Ovary (tissue), 10 donors: ENCODE measurements at places on chromosomes 13 and 19. TPM values are rescaled to one million over a fixed set of nuclear protein-coding genes. Genes with fewer than 3 reads are reported as not detected.

DNA sequence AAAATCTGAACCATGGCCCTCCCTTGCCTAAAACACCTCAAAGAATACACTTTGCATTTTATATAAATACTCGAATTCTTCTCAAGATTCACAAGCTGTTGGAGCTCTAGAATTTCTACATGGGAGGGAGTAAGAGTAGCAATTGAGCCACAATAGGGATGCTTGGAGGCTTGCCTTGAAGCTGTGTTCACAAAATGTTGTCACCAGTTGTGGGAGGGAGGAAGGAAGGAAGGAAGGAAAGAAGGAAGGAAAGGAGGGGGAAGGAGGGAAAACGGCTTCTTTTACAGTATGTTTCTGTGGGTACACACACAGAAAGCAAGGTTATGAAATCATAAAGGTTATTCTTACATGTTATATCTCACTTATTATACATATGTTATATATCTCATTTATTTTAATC is 128.6 kb upstream of the PEG3 start:
- DNase-seq, result no peak

GRCh38 chr13:98514288-98514687 is 62.6 kb downstream of the STK24 start:
- DNase-seq, result no peak

DNA sequence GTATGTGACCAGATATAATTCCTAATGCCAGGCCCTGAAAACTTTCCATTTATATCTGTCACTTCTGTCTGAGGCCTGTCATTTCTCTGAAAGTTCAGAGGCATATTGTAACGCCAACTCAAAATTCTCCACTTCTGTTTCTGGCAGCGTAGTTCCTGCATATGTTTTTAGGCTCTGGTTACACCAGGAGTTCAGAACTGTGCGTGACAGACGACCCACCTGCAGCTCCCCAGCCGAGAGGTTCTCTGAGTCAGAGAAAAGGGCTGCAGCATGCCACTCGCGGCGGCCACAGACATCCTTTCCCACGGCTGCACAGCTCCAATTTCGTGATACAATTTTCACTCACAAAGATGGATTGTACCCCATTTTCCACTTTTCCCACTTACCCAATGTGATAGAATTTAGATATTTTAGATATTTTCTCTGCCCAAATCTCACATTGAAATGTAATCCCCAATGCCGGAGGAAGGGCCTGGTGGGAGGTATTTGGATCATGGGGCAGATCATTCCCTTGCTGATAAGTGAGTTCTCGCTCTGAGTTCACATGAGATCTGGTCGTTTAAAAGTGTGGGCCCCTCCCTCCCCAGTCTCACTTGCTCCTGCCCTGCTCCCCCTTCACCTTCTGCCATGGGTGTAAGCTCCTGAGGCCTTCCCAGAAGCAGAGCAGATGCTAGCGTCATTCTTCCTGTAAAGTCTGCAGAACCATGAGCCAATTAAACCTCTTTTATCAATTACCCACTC is 308.1 kb downstream of the LIG4 start:
- no peak for DNase-seq

GRCh38 chr13:20938302-20938701 is 35.8 kb upstream of the XPO4 start:
- no peak for DNase-seq

DNA sequence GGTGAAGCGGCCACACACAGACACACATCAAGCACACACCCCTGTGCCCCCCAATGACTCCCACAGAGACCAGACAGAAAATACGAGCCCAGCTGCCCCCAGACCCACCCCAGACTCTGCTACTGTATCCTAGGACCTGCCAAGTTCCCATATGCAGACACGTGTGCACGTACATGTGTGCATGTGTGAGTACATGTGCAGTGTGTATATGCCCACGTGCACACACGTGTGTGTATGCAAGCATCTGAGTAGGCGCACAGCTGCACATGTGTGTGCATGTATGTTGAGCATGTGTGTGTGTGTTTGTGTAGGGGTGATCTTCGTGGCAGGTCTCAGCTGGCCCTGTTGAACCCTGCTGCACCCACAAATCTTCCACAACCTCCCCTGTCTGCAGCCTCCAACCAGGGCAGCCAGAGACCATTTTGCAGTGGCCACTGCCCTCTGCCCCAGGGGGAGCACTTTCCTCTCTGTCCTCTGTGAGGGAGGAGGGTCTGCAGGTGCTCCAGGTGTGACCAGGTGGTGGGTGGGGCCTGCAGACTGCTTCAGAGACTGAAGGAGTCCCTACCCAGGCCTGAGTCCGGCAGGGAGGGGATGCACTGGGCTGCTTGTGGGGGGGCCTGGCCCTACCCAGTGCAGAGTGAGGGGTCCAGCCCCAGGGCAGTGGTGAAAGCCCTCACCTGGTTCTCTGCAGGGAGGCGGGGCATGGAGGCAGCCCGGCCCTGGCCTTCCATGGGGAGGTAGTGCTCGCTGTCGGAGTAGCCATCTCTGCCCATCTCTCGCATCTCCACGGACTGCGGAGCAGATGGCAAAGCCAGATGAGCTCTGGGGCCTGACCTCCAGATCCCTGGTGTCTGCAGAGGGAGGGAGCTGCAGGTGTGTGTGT is 61.5 kb downstream of the IER2 start:
- DNase-seq, result no peak

GRCh38 chr13:87820241-87820640 is 149.1 kb downstream of the SLITRK5 start:
- no peak for DNase-seq

GRCh38 chr13:97460004-97460775 is 26.2 kb downstream of the RAP2A start:
- no peak for DNase-seq

DNA sequence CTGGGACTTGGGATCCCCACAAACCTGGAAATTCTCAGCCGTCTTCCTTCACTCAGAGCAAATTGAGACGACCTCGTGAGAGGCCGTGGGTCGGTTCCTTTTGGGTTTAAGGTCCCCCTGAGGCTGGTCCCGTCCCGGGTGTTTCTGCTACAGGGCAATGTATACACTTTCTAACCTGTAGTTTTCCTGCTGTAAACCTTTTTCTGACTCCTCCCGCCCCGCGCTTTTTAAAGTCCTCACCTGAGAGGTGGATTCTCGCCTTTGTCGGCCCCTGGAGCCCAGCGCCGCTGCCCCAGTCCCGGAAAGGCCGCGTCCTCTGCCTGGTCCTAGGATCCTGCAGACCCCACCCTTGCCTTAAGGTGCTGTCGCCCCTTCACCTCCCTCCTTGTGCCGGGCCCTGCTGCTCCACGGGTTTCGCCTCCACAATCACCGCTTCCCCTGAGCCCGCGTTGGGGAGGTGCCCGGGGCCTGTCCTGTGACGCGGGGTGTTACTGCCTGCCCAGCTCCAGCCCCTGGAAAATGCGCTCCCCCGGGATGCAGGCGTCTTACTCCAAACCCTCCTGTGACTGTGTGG is 391 bp downstream of the ZNF761 start:
- peak; percentile 33 for DNase-seq

- no peak for DNase-seq
These were observed 51.0 kb downstream of the DIAPH3 start for GRCh38 chr13:60112771-60113170.

DNA sequence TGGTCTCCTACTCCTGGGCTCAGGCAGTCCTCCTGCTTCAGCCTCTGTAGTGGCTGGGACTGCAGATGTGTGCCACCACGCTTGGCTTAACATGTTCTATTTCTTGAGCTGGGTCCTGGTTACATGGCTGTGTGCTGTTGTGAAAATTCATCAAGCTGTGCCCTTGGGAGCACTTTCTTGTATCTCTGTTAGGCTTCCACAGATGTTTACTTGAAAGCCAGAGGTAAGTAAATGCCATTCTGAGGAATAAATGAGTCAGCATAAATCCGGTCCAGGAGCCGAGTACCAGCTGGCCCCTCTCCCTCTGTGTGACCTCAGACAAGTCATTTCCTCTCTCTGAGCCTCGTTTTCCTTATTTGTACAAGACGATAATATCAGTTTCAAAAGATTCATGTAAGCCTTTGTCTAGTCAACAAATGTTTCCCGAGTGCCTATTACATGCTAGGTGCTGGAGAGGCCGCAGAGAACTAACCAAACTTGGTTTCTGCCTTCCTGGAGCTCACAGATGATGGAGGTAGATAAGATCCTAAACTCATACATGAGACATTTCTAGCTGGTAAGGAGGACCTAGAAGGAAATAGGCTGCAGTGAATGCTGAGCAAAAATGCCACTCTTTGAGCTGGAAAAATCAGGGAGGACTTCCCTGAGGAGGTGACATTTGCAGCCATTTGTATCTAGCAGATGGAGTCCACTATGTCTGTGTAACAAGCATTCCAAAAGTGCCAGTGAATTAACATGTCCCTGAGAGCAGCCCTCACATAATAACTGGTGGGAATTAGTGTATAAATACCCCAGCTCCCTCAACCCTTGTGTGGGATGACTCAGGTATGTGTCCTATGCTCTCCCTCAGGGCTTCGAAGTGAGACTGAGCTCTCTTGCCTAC is 2.7 kb upstream of the RASAL3 start:
- no peak for DNase-seq

Gene CLDND2
- total RNA-seq, result 1.6 TPM

Gene BTBD2
- 67.6 TPM for total RNA-seq

Gene CD70
- not detected for total RNA-seq

Gene ATP8A2
- 0.23 TPM for total RNA-seq
